ENCODE measurements at places on chromosomes 5 and 9.

DNA sequence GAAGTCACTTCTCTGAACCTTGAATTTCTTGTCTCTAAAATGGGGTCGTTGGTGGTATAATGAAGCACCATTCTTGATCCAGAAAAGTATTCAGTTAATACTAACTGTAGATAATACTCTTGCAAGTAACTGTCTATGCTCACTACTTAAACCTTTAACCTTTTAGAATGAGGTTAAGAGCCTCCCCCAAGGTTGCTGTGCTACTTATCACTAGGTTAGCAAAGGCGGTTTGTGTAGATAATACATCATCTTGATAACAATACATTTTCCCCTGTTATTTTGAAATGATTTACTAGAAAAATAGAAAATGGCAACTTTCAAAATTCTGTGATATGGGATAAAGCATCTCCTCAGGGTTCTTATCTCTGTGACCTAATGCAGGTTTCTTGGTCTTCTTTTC lies 12.6 kb downstream of the MAP3K1 start:
- no peak for DNase-seq

- no peak for DNase-seq
Measured at GRCh38 chr5:107840592-107840991, 169.9 kb upstream of the EFNA5 start.

GRCh38 chr5:19795218-19795617 lies 192.8 kb downstream of the CDH18 start:
- DNase-seq, result no peak

- no peak for DNase-seq
Measured at GRCh38 chr9:133979921-133980863, 11.9 kb downstream of the VAV2 start.

GRCh38 chr9:112249277-112249676 lies 74.2 kb upstream of the SUSD1 start:
- DNase-seq, result no peak

- no peak for DNase-seq
Measured at GRCh38 chr5:39665328-39665727, 240.5 kb upstream of the DAB2 start.

DNA sequence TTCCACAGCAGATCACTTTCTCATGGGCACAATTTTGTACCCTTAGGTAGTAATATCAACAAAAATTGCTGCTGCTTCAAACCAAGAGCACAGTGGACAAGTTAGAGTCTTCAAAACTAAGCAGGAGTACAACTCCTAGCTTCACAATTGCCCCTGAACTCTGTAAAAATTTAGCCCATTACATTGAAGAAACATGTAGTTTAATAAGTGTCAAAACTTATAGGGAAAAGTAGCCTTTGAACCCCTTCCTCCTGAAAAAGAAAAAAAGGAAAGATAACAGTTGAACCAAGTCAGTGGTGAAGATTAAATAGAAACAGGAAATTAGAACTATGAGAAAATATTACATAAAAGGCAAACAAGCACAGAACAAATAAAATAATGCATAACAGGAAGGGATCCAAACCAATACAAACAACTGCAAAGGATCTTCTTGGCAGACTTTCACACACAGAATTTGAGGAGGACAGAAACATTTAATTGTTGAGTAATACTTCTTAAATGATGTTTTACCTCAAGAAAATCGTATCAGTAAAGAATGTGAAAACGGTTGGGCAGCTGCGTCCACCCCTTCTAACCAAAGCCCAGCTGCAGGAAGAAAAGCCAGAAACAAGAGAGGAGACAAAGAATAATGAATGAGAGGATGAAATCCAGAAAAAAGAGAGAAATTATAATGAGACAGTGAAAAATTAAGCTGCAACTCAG lies 636.0 kb downstream of the NR2F1-AS1 start:
- peak; percentile 3 for DNase-seq

DNA sequence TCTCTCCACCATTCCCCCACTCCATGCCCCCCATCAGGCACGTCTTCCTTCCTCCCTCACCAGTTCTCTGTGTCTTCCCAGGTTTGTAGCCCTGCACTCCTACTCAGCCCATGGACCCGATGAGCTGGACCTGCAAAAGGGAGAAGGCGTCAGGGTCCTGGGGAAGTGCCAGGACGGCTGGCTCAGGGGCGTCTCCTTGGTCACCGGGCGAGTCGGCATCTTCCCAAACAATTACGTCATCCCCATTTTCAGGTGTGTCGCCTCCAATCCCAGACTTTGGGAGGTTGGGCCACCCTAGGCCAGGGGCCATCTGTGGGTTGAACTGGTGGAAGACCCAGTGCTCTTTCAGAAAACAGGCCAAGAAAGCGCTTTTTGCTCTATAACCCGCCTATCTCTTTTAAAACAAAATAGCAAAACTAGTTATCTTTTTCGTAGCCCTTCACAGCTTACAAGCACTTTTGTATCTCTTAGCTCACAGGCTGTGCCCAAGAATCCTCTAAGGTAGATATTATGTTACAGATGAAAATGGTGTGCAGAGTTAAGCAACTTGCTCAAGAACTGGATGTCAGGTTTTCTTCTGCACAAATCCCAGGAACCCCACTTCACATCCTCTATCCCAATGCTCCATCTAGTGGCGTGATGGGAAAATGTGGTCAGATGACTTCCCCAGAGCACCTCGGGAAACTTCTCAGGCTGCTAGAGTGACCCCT lies 56.2 kb downstream of the PLAC8L1 start:
- DNase-seq, result peak; percentile 80

- no peak for DNase-seq
Measured at GRCh38 chr9:16236311-16236710, 634.2 kb downstream of the BNC2 start.

GRCh38 chr5:111337688-111338087 lies 113.5 kb downstream of the CAMK4 start:
- no peak for DNase-seq

- no peak for DNase-seq
Measured at GRCh38 chr9:26954050-26954508, 2.1 kb upstream of the IFT74 start.

GRCh38 chr9:12813960-12814876 lies 39.4 kb downstream of the LURAP1L start:
- DNase-seq, result peak; percentile 95

- DNase-seq, result peak; percentile 81
Measured at GRCh38 chr9:89137542-89138462, 40.8 kb downstream of the SHC3 start.

DNA sequence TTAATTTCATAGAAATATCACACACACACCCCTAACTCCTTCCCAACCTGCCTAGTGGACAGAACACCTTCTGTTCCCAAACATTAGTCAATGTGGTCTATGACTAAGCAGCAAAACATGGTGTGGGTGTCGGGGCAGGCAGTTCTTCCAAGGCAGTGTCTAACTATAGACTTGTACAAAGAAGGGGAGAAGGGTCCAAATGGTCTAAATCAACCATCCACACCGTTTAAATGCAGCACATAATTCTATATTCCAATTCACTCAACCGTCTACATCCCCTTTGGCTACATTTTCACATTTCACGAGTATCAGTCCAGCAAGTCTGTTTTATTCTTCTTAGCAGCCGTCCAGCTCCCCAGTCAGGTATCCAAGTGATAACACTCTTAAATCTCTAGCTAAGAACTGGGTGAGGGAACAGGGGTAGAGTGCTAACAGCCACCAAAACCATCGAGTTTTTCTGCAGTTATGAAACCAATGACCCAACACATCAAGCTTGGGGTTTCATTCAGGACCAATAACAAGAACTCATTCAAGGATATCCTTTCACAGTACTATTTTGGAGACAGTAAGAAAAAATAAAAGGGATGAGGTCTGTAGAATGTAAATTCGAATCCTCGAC lies 3.3 kb downstream of the ZNF608 start:
- peak; percentile 33 for DNase-seq

All from umbilical cord (tissue), 2 donors.